GM23338 (cell line): ENCODE measurements at places on chromosomes 7 and 10.

GRCh38 chr7:77651575-77652162, 44.6 kb upstream of the RSBN1L start:
- peak; percentile 63 for DNase-seq

- no peak for DNase-seq
These were observed 3.0 kb downstream of the TMEM273 start for GRCh38 chr10:49185213-49185612.

GRCh38 chr10:79555354-79556309, 4.6 kb downstream of the SFTPA2 start:
- DNase-seq: no peak

DNA sequence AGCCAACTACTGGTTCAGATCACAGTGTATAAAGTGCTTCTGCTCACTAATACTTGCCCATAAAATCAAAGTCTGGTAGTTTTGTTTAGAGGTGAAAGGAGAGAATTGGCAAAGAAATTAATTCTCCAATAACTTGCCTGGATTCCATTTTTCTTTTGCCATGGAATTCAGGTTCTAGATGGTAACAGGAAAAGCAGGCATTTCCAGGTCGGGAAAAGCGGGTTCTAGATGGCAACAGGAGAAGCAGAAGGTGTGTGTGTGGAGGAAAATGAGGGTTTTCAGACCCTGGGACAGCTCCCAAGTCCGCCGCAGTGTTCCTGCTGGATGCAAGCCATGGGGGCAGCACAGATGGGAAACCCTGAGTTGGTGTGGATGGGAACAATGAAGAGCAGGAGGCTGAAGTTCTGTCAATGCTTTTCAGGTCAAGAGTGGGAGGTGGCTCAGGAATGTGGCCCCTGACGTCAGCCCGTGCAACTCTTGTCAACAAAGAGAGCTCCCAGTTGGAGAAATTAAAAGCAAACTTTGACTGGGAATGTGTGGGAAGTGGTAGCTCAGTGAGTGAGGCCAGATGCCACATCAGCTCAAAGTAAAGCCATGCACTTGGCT, 696.7 kb downstream of the LRMDA start:
- no peak for DNase-seq

GRCh38 chr7:111370002-111370401, 192.3 kb downstream of the IMMP2L start:
- no peak for DNase-seq
